ENCODE measurements at places on chromosomes 2 and 18.
A peak's percentile ranks its signal among the peaks of the same experiment; 100 is the strongest.

GRCh38 chr18:59352250-59352855, 6.7 kb downstream of the LMAN1 start:
- no peak for DNase-seq

GRCh38 chr18:67131498-67131897, 385.0 kb downstream of the DSEL start:
- DNase-seq: no peak

DNA sequence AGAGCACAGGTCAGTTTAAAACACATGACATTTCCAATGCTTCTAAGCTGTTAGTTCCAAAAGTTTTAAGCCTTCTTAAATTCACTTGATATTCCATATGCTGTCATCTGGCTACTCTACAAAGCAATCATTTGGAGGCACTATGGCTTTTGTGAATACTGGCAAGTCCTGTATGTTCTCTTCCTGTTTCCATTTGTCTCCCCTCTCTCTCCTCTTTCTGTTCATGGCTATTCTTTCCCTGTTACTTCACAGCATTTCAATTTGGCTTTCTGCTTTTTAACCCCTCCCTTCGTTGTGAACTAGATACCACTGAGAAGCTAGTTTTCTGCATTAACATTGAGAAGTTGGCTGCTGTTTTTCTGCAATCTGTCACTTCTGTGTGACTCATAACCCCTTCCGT, 1337.2 kb upstream of the CELF4 start:
- DNase-seq: peak; percentile 7

- no peak for DNase-seq
Measured at GRCh38 chr2:24117902-24118301, 5.2 kb downstream of the PFN4 start.

DNA sequence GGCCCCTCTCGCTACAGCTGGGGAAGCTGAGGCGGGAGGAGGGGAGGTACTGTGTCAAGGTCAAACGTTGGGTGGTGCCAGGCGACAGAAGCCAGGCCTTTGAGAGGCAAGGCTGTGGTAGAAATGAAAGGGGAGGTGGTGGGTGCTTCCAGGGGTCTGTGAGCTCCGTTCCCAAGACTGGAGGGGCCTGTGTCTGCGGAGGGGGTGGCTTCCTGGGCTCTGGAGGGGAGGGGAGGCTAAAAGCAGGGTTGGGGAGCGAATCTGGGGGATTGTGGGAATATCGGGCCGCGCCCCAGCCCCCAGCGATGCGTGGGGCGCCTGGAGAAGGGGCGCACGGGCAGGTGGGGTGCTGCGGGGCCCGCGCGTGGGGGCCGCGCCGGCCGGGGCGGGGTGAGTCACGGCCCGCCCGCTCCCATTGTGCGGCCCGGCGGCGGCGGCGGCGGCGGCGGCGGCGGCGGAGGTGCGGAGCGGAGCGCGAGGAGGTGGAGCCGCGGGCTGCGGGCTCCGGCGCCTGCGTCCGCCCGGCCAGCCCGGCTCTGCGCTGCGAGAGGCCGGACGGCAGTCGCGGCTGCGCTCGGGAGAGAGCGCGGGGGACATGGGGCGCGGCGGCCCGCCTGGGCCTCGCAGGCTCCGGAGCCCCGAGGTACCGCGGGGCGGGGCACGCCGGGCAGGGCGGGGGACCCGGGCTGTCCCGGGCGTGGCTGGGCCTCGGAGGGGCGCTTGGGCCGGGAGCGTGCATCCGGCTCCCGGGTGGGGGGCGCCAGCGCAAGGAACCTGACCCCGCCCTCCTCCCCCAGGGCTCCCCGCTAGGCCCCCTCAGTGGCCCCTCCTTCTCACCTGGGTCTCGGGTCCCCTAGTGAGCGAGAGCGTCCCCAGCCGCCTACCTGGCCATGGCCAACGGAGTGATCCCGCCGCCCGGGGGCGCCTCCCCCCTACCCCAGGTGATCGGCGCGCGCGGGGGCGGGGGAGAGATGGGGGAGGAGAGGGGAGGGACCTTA, at the start of gene SLC4A3:
SLC4A3 (plus strand) TSS at position 528 of the 998 bp plus-strand sequence; CDS start at position 891, 363 bp downstream.
- peak; percentile 29 for DNase-seq

- no peak for DNase-seq
Measured at GRCh38 chr2:134226601-134227000, 27.3 kb upstream of the MGAT5 start.

GRCh38 chr2:1742681-1743395, 1.5 kb downstream of the PXDN start:
- peak; percentile 91 for DNase-seq

- DNase-seq: no peak
Measured at GRCh38 chr2:72289283-72289682, 141.6 kb upstream of the CYP26B1 start.

GRCh38 chr18:1013951-1014350, 109.3 kb downstream of the ADCYAP1 start:
- DNase-seq: no peak

DNA sequence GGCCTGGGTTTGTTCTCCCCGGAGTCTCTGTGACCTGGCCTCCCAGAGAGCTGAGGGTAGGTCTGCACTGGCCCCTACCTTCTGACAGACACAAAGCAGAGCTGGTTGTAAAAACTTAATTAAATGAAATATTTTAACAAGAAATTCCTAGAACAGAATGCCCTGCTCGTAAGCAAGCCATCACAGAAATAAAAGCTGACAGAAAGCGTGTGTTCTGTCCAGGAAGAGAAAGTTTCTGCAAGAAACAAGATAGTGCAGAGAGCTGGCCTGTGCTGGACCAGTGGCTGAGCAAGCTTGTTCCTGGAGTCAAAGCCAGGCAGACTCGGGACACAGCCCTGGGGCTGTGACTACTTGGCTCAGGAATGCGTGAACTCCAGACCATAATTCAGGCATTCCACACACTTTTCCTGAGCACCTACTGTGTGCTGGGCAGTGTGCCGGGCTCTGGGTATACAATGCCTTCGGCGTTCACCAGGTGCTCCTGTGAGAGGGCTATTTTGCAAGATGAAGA, 51.6 kb downstream of the APOB start:
- DNase-seq: peak; percentile 33

- no peak for DNase-seq
Measured at GRCh38 chr2:16813593-16813992, 148.0 kb upstream of the CYRIA start.

- no peak for DNase-seq
Measured at GRCh38 chr2:16729335-16729734, 63.7 kb upstream of the CYRIA start.

DNA sequence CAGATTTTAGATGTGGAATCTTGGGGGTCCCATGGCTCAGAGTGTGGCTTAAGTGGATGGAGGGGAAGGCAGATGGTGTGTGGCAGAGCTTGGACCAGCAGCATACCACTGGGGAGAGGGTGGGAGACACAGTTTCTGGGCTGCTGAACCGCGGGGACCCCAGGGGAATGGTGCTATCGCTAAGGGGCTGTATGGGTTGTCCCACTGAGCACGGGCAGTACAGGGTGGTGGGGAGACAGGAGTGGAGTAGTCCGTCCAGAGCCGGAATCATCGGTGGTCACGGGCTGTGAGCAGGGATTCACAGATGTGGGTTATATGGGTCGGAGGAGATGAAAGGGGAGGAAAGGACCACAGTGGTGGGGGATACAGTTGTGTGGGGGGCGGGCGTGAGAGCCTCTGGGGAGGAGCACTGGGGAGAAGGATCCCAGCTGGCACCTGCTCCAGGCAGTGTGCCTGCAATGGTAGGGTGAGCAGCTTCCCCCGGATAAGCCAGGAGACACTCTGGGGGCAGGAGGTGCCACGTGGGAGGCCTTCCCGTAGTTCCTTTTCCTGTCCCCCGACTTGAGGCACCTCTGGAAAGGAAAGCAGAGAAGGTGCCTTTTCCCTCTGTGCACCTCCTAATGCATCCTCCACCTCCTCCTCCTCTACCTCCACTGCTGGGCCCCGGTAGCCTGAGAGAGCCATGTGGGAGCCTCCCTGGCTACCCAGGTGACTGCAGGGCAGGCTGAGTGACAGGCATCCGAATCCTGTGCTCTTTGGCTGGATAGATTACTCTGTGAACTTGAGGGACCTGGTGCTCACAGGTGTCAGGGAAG, 24.9 kb downstream of the IGFBP5 start:
- DNase-seq: no peak

GRCh38 chr2:191023235-191023679, 9.3 kb upstream of the STAT1 start:
- no peak for DNase-seq

DNA sequence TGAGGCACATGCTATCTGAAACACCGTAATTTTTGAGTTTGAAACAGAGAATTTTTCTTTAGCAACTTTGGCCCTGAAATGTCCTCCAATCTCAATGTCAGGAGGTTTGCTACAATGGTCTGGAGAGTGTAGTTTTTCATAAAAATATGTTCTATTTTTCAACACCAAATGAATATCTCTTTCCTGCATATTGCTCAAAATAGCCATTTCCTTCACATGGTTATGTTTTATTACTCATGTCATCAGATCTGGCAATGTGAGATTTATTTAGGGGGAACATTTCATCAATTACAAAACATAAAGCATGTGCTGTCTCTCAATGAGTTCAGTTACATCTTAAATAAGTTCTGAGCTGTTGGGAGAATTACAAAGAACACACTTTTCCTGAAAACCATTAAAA, 871.9 kb upstream of the FSHR start:
- no peak for DNase-seq

- DNase-seq: peak; percentile 25
Measured at GRCh38 chr18:66553824-66554223, 50.1 kb downstream of the CDH19 start.

GRCh38 chr18:41075212-41075611, 879.8 kb upstream of the PIK3C3 start:
- DNase-seq: peak; percentile 28

DNA sequence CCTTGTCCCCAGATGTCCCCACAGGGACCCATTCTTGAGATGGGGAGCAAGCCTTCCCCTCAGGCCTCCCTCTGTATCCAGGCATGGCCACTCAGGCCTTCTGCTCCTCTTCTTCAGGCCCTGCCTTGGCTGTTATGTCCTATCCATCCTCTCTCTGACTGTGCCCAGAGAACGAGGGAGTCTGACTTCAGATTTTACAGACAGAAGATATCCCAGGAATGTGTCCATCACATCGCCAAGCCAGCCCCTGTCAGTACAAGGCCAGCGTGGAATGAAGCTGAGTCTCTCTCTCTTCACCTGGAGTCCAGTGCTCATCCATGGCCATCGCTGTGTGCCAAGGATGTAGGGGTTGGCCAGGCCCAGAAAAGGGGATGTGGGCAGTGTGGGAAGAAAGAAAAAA, 57.6 kb downstream of the SDC1 start:
- DNase-seq: no peak

GRCh38 chr2:122500316-122501105, 745.1 kb downstream of the TSN start:
- no peak for DNase-seq

GRCh38 chr2:11186145-11186544, 30.9 kb downstream of the SLC66A3 start:
- DNase-seq: no peak

- no peak for DNase-seq
Measured at GRCh38 chr2:45452866-45453265, 158.2 kb downstream of the SRBD1 start.

DNA sequence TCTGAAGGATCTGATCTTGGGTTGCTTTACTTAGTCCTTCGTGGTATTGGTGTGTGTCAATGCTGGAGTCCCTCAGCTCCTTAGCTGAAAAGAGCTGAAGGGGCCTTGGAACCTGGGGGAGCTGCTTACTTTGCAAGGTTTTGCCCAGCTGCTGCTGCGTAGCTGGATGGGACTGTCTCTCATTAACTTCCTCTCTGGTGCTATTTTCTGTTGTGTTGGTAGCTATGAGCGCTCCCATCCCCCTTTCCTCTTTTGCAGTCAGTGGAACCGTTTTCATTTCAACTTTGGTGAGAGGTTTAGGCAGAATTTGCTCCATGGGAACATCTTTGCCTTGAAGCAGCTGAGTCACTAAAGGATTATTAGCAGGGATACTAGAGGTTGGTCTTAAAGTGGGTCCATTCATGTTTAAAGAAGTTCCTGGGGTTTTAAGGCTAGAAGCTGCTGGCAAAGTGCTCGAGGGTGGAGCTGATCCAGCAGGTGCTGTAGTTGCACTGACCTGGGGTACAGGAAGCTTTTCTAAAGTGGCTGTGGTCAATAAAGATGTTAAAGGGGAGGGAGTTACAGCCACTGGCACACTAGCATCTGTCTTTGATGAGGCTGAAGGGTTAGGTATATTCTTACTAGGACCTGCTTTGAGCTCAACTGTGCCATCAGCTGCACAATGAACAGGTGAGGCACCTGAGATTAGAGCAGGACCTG, 69.9 kb upstream of the DTNB start:
- DNase-seq: no peak

- DNase-seq: peak; percentile 34
Measured at GRCh38 chr2:76867854-76868253, 654.3 kb downstream of the LRRTM4 start.

DNA sequence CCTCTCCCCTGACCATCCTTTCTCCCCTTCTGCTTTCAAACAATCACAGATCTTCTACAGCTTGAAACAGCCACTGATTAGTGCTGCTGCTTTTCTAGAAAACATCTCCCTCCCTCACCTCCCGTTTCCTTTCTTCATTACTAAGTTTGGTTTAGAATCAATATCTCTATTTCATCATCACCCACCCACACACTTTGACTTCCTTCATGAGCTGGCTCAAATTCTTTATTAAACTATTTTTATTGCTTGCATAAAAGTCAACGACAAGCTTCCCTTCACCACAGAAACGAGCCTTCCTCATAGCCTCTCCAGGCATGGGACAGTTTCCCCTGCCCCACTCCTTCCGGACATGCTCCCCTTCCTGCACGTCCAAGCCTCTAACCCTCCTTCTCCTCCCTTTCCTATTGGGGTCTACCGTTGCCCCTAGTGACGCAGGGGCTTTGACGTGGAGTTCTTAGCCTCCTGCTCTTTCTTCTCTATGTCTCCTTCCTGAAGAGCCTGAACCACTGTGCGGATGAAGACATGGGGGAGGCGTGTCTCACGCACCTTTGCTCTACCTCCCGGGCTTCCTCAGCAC, 172.0 kb downstream of the AFF3 start:
- peak; percentile 11 for DNase-seq

DNA sequence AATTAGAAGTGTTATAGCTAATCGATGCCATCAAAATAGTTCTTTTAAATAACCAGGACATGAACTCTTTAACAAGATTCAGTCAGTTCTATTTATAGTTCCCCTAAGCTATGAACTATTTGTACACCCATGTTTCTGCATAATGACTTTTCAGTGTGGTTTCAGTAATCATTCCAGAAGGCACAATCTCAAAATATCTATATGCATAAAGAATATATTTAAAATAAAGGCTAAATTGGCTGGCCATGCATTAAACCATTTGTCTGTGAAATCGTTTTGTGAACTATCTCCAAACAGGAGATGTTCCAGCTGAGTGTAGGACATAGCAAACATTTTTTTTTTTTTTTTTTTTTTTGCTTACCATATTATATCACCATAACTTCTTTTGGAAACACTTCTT, 719.3 kb downstream of the PLCL1 start:
- DNase-seq: no peak

GRCh38 chr2:203412546-203413331, 84.5 kb downstream of the ABI2 start:
- DNase-seq: peak; percentile 21

DNA sequence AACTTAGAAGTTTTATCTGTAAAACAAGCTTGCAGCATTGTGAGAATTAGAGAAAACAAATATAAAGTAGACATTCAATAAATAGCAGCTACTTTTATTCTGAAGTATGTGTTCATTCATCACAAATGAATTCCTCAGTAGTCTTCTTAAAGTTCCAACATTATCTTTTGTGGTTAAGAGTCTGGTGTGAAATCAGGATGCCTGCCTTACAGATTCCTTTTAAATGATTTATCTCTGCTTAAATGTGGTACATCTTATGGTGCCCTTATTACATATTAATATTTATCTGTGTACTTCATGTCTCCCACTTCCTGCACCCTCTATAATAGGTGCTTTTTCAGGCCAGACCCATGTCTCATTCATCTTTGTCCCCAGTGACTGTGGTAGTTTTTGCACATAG, 595.0 kb downstream of the STK39 start:
- DNase-seq: no peak

All from MCF 10A (cell line).